ENCODE measurements at places on chromosomes 11 and 22.

- no peak for DNase-seq
Observed at GRCh38 chr11:32043737-32044136, 47.1 kb upstream of the RCN1 start.

GRCh38 chr11:15006139-15006759 is 34.1 kb upstream of the CALCA start:
- DNase-seq = peak; percentile 67

DNA sequence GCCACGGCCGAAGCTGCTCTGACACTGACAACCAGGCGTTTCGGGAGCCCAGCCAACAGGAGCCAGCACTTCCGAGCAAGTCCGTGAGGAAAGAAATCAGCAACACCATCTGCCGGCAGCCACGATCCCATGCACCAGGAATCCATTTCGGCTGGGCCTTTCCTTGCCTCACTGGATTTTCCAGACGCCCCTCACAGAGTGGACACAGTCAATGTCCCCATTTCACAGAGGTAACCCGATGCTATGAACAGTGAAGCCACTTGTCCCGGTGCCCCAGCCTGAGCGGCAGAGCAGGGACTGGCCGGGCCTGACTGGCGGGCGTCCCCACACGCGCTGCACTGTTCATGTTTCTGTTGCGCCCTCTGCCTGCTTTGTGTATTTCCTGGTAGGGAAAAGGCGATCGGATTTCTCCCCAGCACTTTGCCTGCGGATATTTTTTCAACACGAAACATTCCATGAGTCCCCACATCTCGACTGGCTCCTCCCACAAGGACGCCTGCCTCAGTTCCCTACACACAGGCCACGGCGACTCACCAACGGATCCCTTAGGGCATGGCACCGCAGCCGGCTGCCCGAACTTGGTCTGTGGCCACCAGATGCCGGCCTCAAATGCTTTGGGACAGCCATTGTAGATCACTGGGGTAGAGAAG is 55.3 kb downstream of the TRMU start:
- DNase-seq = no peak

GRCh38 chr11:27910186-27910931 is 197.6 kb downstream of the KIF18A start:
- DNase-seq = no peak

DNA sequence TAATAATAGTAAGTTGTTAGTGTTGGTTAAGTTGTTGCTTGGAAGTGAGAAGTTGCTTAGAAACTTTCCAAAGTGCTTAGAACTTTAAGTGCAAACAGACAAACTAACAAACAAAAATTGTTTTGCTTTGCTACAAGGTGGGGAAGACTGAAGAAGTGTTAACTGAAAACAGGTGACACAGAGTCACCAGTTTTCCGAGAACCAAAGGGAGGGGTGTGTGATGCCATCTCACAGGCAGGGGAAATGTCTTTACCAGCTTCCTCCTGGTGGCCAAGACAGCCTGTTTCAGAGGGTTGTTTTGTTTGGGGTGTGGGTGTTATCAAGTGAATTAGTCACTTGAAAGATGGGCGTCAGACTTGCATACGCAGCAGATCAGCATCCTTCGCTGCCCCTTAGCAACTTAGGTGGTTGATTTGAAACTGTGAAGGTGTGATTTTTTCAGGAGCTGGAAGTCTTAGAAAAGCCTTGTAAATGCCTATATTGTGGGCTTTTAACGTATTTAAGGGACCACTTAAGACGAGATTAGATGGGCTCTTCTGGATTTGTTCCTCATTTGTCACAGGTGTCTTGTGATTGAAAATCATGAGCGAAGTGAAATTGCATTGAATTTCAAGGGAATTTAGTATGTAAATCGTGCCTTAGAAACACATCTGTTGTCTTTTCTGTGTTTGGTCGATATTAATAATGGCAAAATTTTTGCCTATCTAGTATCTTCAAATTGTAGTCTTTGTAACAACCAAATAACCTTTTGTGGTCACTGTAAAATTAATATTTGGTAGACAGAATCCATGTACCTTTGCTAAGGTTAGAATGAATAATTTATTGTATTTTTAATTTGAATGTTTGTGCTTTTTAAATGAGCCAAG is 2.7 kb downstream of the NEAT1 start:
- DNase-seq = peak; percentile 73

GRCh38 chr11:98895936-98896335 is 124.8 kb upstream of the CNTN5 start:
- DNase-seq = no peak

- DNase-seq = no peak
Observed at GRCh38 chr11:35983981-35984380, 40.1 kb downstream of the LDLRAD3 start.

DNA sequence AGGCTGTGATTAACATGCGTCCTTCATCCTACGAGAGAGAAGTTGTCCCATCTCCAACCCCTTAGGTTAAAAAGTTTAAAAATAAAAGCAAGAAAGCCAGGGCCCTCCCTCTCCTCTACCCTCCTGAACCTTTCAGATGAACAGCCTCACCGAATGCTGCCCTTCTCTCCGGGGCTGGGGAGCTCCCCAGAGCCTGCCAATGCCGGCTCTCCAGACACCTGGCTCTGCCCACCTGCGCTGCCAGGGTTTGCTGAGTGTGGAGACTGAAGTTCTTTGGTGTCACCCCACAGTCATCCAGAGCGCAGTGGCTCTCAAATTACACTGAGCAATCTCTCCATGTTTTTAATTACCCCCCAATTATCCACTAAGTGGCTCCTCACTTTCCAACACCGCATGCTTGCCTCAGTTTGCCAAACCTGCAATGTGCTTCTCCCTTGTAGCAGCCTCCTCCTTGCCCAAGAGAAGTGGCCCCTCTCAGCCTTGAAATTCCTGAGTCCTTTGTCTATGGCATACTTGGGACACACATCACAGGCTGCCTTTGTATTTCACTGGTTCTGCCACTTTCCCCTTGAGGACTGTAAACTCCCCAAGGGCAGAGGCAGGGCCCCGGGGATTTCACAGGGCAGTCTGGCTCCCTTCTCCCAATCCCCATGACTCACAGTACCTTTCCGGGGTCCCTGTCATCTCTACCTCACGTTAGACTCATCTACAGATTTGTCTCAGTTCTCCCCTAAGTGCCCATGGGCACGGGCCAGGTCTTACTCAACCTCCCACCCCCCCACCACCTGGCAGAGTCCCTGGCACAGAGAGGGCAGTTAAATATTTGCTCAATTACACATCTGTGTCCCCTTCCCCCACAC is 2.0 kb downstream of the MYH9 start:
- DNase-seq = peak; percentile 59
